ENCODE measurements at places on chromosomes 6 and 20.

- DNase-seq = no peak
Measured at GRCh38 chr6:158854214-158855101, 35.3 kb upstream of the EZR start.

DNA sequence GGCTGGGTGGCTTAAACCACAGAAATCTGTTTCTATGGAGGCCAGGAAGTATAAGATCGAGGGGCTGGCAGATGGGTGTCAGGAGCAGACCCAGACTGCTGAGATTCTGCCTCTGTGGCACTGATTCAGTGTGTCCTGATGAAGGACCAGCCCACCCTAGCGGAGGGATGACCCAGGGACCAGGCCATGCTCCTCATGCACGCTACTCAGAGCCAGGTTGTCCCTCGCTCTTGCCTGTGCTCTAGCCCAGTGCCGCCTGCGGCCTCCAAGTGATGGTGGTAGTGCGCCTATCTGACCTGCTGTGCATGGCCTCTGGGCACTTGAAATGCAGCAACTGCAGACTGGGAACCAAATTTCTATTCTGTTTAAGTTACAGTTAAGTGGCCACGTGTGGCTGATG, 13.1 kb upstream of the APMAP start:
- DNase-seq = no peak

GRCh38 chr6:69005199-69005598, 370.1 kb downstream of the ADGRB3 start:
- DNase-seq = no peak

DNA sequence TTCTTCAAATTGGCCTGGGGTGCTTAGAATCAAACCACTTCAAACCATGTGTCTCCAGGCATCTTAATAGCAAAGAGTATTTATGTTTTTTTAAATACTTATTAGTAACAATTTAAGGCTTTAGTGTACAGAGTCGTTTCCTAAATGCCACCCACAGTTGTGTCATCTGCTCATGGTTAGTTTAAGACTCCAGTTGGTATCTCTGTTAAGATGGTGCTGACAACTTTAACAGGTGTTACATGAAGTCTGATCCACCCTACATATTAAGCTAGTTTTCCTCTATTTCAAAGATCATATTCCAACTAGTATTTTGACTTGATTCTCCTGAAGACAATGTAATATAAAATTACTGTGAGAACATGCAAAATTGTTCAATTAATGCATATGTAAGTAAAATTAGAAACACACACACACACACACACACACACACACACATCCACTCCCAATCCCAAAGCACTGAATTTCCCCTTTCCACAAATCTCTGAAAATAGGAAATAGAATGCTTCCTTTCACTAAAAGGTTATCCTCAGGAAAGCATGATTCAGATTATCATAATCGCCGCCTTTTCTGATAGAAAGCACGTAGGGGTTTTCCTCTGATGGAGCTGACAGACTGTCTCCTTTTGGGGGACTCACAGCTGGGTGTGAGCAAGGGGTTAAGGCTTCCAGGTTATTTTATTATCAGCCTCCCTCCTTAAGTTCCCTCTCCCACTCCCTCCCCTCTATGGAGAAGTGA, 10.5 kb downstream of the CNKSR3 start:
- DNase-seq = no peak

DNA sequence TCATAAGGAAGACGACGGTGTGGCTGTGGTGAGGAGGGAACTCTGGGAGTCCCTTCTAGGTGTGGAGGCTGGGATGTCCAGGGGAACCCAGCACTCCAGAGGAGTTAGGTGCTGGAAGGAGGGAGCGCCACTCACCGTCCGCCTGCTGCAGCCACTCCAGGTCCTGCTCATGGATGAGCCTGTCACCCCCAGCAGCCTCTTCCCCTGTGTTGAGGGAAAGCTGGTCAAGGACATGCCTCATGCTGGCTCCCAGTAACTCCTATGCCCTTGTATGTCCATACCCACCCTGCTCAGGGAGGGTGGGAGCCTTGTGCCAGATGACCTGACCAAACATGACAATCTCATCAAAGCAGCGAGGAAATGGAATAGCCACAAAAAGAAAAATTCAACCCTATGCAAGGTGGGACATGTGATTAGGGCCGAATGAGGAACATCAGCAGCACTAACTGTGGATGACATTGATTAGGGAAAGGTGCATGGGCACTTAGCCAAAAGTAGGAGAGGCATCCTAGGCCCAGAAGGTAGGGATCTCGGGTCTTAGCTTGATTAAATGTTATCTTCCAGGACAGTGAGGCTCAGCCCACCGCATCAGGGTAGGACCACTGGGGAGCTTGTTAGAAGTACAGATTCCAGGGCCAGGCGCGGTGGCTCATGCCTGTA, 3.0 kb downstream of the DNPH1 start:
- DNase-seq = no peak

DNA sequence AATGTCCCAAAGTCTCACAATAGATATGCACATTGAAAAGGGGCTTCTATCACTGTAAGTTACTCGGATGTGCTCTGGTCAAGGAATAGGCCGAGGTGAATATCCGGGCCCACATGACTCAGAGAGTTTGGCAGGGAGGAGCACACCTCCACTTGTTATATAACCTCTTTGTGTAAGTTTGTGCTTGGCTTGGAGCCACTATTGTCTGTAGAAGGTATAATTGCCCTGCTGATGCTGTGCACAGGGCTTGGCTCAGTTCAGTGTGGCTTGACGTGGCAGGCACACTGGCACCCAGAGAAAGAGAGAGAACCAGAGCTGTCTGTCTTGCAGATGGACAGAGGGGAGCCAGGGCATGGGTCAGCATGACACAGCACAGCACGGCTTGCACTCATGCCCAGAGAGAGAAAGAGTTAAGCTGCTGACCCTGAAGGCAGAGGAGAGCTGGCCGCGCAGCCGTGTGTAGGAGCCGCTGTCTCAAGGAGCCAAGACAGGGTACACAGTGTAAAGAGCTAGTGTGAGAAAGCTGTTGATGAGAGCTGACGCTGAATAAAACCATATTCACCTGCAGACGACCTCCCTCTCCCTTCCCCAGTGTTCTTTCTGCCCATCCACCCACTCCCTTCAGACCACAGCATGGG, 482.5 kb downstream of the C6orf118 start:
- DNase-seq = no peak

DNA sequence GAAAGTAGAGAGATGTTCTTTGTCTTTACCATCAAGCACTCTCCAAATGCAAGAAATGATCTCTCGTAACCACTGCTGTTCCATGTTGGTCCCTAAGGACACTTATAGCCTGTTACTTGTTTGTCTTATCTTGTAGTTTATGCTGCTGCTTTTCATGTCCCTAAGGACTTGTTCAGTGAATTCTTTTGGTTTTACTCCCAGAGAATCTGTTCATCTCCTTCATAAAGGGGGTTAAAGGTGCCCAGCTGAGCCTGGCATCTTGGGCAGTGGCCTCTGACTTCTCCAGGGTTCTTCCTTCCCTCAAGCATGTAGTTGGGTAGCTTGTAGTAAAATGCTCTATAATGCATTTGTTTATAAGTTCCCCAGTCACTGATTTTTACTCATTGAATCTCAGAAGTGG, 864 bp upstream of the PKIG start:
- DNase-seq = no peak
